ENCODE measurements at places on chromosomes 2 and 18. TPM values are rescaled to one million over a fixed set of nuclear protein-coding genes. Genes with fewer than 3 reads are reported as not detected.

The SCN7A gene
- polyA plus RNA-seq: not detected

The FAM98A gene
- 101 TPM for polyA plus RNA-seq

The KIAA1328 gene
- polyA plus RNA-seq: 2.1 TPM

The VWA3B gene
- not detected for polyA plus RNA-seq

The ACOXL gene
- not detected for polyA plus RNA-seq

The KCNG2 gene
- polyA plus RNA-seq: not detected

The NTSR2 gene
- polyA plus RNA-seq: not detected

The TMEM169 gene
- polyA plus RNA-seq: 0.82 TPM

The TGIF1 gene
- polyA plus RNA-seq: 159 TPM

The RTP5 gene
- polyA plus RNA-seq: not detected

- DNase-seq: no peak
Measured at GRCh38 chr2:172431463-172431862, 4.1 kb downstream of the ITGA6 start.

GRCh38 chr2:36834731-36835524 is 131.4 kb downstream of the STRN start:
- no peak for DNase-seq

DNA sequence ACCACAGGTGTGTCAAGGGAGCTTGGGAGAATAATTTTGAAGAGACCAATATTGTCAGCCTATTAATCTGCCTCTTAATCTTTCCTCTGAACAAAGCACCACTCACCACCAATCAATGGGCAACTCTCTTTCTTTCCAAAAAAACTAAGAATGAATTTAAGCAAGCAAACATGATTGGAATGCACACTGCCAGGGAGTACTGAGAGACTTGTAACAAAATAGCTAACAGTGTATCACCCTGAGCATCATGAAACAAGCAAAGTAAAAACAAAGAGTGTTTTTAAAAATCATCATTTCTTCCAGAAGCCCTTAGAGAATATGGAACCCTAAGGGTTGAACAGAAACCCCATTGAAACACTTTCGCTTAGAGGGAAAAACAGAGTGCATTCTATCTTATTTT is 299.7 kb downstream of the DSEL start:
- no peak for DNase-seq

- DNase-seq: peak; percentile 21
Measured at GRCh38 chr2:149422337-149422990, 92.1 kb downstream of the LYPD6 start.

GRCh38 chr2:8314063-8314462 is 367.8 kb upstream of the ID2 start:
- no peak for DNase-seq

DNA sequence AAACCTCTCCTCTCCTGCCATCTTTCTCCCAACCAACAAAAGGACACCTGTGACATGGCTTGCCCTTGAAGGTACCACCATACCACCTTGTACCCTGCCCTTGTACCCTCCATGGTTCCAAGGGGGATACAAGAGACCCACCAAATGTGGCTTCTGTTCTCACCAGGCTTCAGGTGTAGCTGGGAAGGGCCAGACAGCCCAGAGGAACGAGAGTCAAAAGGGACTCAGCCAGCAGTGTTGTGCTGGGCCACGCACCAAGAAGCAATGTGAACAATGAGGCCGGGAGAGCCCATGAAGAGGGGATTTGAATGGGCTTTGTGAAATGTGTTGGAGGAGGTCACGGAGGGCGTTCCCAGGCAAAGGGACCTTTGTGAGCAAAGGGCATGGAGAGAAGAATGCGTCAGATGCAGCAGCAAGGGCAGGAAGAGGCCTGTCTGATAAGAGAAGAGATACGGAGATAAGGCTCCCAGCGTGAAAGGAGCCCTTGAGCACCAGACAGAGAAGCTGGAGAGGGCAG is 48.6 kb downstream of the PLB1 start:
- no peak for DNase-seq

GRCh38 chr2:25233916-25234605 is 65.7 kb upstream of the POMC start:
- DNase-seq: no peak

DNA sequence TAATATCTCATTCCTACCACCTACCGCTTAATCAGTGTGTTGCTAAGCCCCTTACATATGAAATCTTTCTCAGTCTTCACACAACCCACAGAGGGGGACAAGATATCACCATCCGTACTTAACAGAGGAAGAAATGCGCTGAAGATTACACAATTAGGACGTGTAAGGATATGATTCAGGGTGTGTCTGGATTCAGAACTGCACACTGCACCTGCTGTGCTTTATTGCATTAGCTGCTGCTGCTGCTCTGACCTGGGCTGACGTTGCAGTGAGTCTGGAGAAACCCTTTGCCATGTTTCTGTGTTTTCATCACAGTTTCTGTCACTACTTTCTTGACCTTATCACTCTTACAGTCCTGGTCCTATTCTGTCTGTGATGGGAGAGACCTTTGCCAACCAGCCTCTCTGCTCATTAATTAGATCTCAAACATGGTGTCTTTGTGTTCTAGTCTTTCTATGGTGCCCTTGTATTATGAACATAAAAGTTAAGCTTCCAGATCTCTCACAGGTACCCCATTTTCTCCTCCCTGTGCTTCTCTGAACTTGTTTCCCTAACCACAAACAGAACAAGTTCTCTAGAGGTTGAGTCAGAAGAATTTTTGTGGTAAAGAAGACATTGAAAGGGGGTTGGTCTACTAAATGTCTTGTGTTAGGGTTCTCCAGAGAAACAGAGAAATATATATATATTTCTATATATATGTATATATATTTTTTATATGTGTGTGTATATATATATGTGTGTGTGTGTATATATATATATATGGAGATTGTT is 92.9 kb upstream of the CYP1B1 start:
- no peak for DNase-seq

- no peak for DNase-seq
Measured at GRCh38 chr2:37688771-37689468, 17.5 kb upstream of the CDC42EP3 start.

DNA sequence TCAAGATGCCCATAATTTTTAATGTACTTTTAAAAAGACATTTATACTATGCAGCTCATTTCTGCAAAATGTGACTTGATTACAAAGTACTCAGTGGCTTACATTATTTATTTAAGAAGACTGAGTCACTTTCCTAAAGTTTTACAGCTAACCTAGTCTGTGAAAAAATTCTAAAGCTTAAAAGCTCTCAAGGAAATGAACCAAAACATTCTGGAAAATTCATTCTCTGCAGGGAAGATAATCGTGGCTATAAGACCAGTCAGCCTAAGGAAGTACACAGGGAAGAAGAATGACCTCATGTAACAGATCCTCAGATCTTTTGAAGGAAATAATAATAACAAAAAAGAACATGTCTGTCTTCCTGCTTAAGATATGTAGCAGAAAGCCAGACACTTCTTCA is 232.1 kb upstream of the STK17B start:
- DNase-seq: no peak

DNA sequence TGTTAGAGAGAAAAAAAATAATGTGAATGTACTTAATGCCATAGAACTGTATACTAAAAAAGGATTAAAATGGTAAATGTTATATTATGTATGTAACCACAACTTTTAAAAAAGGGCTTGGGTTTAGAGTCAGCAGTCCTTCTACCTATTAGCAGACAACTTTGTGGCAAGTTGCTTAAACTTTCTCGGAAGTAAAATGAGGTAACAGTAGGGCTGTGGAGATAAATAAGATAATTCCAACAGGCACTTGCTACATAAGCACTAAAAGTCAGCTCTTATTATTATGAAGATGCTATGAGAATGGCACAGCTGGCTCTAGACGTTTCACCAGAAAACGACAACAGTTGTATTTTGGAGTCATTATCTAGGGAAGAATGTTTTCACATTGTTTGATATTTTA is 31.3 kb downstream of the AAK1 start:
- DNase-seq: no peak

DNA sequence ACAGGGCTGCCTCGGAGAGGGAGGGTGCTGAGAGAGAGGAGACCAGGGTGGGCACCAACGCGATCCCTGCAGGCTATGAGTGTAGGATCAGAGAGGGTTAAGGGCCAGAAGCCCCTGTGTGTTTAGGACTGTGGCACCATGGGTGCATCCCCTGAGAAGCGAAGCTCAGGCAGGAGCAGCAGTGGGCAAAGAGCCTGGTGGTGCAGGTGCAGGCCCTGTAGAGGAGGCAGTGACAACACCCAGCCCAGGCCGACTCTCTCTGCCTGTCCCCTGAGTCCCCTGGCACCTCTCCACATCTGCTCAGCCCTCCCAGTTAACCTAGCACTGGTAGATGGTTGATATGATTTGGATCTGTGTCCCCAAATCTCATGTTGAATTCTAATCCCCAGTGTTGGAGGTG is 139.8 kb downstream of the RNF152 start:
- no peak for DNase-seq

GRCh38 chr18:32349728-32350395 is 120.8 kb downstream of the GAREM1 start:
- DNase-seq: peak; percentile 13

DNA sequence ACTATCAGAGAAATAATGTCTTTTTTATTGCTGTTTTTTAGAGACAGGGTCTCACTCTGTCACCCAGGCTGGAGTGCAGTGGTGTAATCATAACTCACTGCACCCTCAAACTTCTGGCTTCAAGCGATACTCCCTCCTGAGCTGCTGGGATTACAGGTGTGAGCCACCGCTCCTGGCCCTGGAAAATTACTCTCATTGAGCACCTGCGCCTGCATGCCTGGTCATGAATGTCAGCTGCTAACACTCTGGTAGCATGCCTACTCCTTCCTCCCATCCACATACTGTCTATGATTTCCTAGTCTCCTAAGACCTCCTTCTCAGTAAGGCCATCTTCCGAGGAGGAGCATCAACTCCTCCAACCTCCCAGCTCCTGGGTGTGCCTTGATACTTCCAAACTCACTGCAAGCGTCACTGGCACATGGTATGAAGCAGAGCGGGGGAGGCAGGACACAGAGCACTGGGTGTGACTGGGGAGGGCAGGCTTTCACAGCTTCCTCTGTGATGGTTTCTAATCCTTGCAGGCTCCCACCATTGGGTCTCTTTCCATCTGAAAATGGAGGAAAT is 1.6 kb upstream of the MAP2 start:
- no peak for DNase-seq

GRCh38 chr18:8301427-8302172 is 307.6 kb upstream of the RAB12 start:
- DNase-seq: no peak

DNA sequence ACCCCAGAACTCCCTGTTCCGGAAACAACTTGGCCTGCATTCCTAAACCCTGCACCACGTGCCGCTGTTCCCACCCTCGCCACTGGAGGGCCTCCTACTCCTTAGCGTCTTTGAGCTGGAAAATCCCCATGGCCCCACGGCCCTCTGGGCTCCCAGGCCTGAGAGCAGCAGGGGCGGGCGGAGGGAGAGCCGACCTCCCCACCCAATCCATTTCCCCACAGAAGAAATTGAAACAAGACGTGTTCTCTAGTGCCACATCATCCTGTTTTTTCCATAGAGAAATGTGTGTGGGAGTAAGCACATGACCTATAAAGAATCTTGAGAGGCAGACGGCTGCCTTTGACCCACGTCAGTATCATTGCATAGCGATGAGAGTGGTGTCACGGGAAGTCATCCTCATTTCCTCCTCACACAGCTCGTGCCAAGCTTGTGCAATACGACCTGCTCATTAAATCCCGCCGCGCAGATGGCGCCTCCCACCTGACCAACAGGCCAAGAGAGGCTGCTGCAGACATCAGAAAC is 79.2 kb downstream of the LAMA1 start:
- peak; percentile 24 for DNase-seq

DNA sequence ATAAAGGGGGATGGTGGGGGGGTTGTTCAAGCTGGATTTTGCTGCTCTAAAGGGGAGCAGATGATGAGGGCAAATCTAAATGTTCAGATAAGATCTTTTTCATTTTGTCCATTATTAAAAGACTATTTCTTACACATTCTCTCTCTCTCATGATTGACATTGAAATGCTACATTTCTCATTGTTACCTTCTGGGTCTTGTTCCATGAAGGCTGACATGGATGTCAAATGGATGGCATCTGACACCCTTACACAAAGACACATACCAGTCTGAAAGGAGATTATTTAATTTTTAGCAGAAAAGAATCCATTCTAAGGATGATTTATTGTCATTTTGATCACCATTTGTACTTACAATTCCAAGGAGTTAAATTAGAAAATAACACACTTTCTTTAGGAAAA is 11.1 kb downstream of the FZD7 start:
- no peak for DNase-seq

GRCh38 chr18:55588870-55589595 is 1.0 kb upstream of the TCF4 start:
- peak; percentile 3 for DNase-seq

GRCh38 chr2:200603972-200604371 is 18.2 kb downstream of the AOX1 start:
- peak; percentile 72 for DNase-seq

- DNase-seq: no peak
Measured at GRCh38 chr2:165120740-165121467, 82.9 kb downstream of the SCN3A start.

- DNase-seq: no peak
Measured at GRCh38 chr2:58045580-58046334, 849 bp upstream of the VRK2 start.

- no peak for DNase-seq
Measured at GRCh38 chr2:189873696-189874095, 89.4 kb downstream of the PMS1 start.

DNA sequence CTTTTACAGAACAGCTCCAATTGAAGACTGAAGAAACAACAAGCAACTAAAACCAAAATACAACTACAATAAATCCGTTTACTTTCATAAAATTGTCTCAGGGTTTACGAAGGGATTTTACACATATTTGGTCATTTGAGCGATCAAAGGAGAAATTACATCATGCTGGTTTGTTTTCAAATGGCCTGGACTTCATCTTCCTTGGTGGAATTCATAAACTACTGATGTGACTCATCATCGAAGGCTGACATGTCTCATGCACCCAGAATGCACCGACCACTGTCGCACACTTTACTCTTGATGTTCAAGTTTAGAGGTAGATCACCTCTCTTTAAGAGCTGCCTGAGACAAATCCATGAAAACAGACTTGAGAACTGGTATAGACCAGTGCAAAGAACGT is 25.6 kb upstream of the PMAIP1 start:
- peak; percentile 40 for DNase-seq

- DNase-seq: no peak
Measured at GRCh38 chr2:120358734-120359465, 13.0 kb downstream of the INHBB start.

- no peak for DNase-seq
Measured at GRCh38 chr2:218395090-218395444, 4.6 kb upstream of the CTDSP1 start.

- no peak for DNase-seq
Measured at GRCh38 chr2:235080101-235080500, 128.3 kb downstream of the SH3BP4 start.

- DNase-seq: no peak
Measured at GRCh38 chr2:130798472-130799218, 38.1 kb upstream of the ARHGEF4 start.

GRCh38 chr18:48662011-48662661 is 123.3 kb downstream of the CTIF start:
- peak; percentile 21 for DNase-seq

- no peak for DNase-seq
Measured at GRCh38 chr2:45898819-45899218, 247.3 kb downstream of the PRKCE start.
